ENCODE measurements at places on chromosomes 4 and X. TPM values are rescaled to one million over a fixed set of nuclear protein-coding genes. Genes with fewer than 3 reads are reported as not detected.

The DCHS2 gene
- total RNA-seq: 6.5 TPM

The HTR2C gene
- 0.31 TPM for total RNA-seq

The MTMR8 gene
- total RNA-seq: 2.7 TPM

The CT45A8 gene
- 0.31 TPM for total RNA-seq

The FOXO4 gene
- 58.0 TPM for total RNA-seq

The CLCN4 gene
- 5.4 TPM for total RNA-seq

The JAKMIP1 gene
- 15.2 TPM for total RNA-seq

The BEND4 gene
- 43.7 TPM for total RNA-seq

The ZNF630 gene
- total RNA-seq: 1.5 TPM

The SLC2A9 gene
- 7.5 TPM for total RNA-seq

The GLRA2 gene
- total RNA-seq: 0.31 TPM

The UBA1 gene
- total RNA-seq: 243 TPM

The RPA4 gene
- 8.7 TPM for total RNA-seq

The ITM2A gene
- total RNA-seq: 6.8 TPM

The LINC00632 gene
- 10.2 TPM for total RNA-seq

The PCGF3 gene
- 84.8 TPM for total RNA-seq

The PRRG3 gene
- 1.7 TPM for total RNA-seq

The IGFBP7 gene
- 817 TPM for total RNA-seq

The TMEM154 gene
- 0.63 TPM for total RNA-seq

The LEF1 gene
- total RNA-seq: 37.1 TPM

The ATP7A gene
- 8.1 TPM for total RNA-seq

The HPGD gene
- 2.1 TPM for total RNA-seq

The CT47B1 gene
- total RNA-seq: 11.0 TPM

The BEX5 gene
- total RNA-seq: 20.7 TPM

The DRD5 gene
- not detected for total RNA-seq

The F9 gene
- 0.06 TPM for total RNA-seq

The CCDC110 gene
- 39.1 TPM for total RNA-seq

The NPY2R gene
- 1.0 TPM for total RNA-seq

The ZAR1 gene
- 2.8 TPM for total RNA-seq

The ANXA10 gene
- total RNA-seq: 0.25 TPM

The CXCL11 gene
- total RNA-seq: not detected

The HMX1 gene
- total RNA-seq: 4.2 TPM

The SLITRK2 gene
- total RNA-seq: 0.12 TPM

The SYN1 gene
- 2.8 TPM for total RNA-seq

The PLXNB3 gene
- 49.3 TPM for total RNA-seq

The MAGEA1 gene
- total RNA-seq: 8.9 TPM

The ADH1C gene
- total RNA-seq: 0.43 TPM

The PRKG2 gene
- 1.7 TPM for total RNA-seq

The TKTL1 gene
- total RNA-seq: 224 TPM

The VAMP7 gene
- 32.1 TPM for total RNA-seq

The SLC9B1 gene
- total RNA-seq: 23.4 TPM

The GLUD2 gene
- 135 TPM for total RNA-seq

The GYPE gene
- 0.62 TPM for total RNA-seq

The KIT gene
- total RNA-seq: 15.2 TPM

The IGBP1 gene
- 35.4 TPM for total RNA-seq

The MAB21L2 gene
- not detected for total RNA-seq

The ETDA gene
- total RNA-seq: not detected

The KLHL4 gene
- 26.1 TPM for total RNA-seq

The PYURF gene
- 92.3 TPM for total RNA-seq

The OPRPN gene
- not detected for total RNA-seq

The GAGE2A gene
- 4.9 TPM for total RNA-seq

The MAGEC2 gene
- 58.5 TPM for total RNA-seq

The F8 gene
- 35.2 TPM for total RNA-seq

Data from testis (tissue), 5 donors.